ENCODE measurements at places on chromosomes 2 and 18. TPM values are rescaled to one million over a fixed set of nuclear protein-coding genes. Genes with fewer than 3 reads are reported as not detected.

Gene COBLL1
- total RNA-seq, result 5.6 TPM

Gene REG1B
- total RNA-seq, result not detected

Gene CPO
- 0.05 TPM for total RNA-seq

Gene SERPINB11
- total RNA-seq, result 0.03 TPM

Gene SIGLEC15
- 0.06 TPM for total RNA-seq

Gene ARHGAP28
- not detected for total RNA-seq

Gene DDX1
- 121 TPM for total RNA-seq

Gene IL1A
- total RNA-seq, result 0.18 TPM

Gene GREB1
- total RNA-seq, result 2.3 TPM

Gene TMEM163
- total RNA-seq, result 0.10 TPM

Gene TTC21B
- 3.6 TPM for total RNA-seq

Gene NLRC4
- 0.11 TPM for total RNA-seq

Gene SULT1C4
- not detected for total RNA-seq

Gene TM4SF20
- 7.0 TPM for total RNA-seq

Gene DSG1
- not detected for total RNA-seq

Gene ABI2
- 55.9 TPM for total RNA-seq

Gene MC5R
- total RNA-seq, result 0.06 TPM

Gene RFX8
- total RNA-seq, result not detected

Gene SEPTIN10
- total RNA-seq, result 32.1 TPM

Gene EFR3B
- total RNA-seq, result 7.9 TPM

Gene VSNL1
- total RNA-seq, result not detected

Gene GPR39
- total RNA-seq, result 7.5 TPM

Gene HOXD13
- 0.18 TPM for total RNA-seq

Gene PMAIP1
- 14.5 TPM for total RNA-seq

Gene CDH20
- total RNA-seq, result not detected

Measured in A549 treated with AZD2906 at 1 μM for 4 hours (cell line).